ENCODE measurements at places on chromosomes 13 and 19.

GRCh38 chr13:53249236-53249635, 220.6 kb downstream of the OLFM4 start:
- no peak for DNase-seq

- DNase-seq = no peak
These were observed 74.3 kb upstream of the ZNF43 start for GRCh38 chr19:21910318-21910717.

- DNase-seq = no peak
These were observed 36.4 kb downstream of the RASA3 start for GRCh38 chr13:114096031-114096485.

DNA sequence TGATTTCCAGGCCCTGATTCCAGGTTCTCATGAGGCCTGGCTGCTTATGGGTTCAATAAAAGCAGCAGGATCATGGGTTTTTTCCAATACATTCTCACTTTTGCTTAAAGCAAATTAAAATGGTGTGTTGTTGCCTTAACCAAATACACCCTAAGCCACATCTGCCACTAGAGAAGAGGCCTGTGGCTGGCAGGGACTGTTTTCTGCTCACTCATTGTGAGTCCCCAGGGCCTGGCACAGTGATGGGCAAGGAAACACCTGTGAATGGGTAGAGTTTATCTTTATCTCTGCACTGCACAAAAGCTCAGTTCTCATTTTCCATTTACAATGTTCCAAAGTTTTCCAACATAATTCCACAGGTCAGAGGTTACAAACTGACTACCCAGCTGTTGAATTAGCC, 726.0 kb downstream of the UQCRFS1 start:
- no peak for DNase-seq

DNA sequence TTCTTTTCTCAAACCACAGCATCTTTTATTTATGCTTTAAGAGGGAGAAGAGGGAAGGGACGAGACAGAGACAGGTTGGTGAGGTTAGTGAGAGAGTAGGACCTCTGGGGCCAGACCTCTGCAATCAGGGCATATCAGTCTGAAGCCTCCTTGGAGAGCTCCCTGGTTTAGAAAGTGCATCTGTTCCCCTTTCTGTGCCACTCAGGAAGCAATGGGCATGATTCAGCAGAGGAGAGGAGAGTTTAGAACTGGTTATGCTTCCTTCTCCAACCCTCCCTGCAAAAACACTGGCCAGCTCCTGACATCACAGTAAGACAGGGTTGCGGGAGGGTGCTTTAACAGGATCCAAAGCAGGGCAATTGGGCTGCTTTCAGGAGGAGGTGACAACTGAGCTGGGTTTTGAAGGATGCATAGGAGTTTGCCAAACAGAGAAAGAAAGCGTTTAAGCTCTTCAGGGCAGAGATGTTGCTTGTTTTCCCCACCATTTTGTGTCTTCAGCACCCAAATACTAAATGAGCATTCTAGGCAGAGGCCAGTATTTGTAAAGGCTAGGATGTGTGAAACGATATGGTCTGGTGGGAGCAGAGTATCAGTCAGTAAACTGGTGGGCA, 33.1 kb downstream of the CERS4 start:
- no peak for DNase-seq

DNA sequence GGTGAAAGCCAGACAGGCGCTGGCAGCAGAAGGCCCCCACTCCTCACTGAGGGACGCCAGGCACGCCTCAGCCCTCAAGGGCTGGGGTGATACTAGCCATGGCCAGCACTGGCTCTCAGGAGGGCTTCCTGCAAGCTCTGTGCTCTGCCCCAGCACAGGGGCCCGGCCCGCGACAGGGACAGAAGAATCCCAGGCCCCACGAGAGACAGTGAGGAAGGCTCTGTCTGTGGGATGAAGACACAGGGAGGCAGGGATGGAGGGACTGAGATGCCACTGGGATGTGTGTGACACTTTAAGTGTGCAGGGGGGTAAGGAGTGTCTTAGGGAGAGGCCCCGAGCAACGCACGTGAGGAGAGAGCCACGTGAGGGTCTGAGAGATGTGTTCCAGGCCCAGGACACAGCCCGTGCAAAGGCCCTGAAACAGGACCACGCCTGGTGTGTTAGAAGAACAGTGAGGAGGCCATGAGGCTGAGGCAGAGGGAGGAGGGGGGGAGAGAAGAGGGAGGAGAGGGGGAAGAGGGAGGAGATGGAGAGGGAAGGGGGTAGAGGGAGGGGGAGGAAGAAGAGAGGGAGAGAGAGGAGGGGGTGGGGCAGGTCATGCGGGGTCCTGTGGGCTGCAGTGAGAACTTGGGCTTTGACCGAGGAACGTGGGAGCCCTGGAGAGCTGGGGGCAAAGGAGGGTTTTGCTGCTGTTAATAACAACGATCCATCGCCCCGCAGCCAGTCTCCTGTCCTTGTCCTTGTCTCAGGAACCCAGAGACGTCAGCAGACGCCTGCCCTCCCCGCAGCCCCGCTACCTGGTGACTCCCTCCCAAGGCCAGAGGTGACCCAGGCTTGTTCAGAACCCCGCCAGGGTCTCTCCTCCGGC, 7.2 kb downstream of the RPL36 start:
- no peak for DNase-seq

DNA sequence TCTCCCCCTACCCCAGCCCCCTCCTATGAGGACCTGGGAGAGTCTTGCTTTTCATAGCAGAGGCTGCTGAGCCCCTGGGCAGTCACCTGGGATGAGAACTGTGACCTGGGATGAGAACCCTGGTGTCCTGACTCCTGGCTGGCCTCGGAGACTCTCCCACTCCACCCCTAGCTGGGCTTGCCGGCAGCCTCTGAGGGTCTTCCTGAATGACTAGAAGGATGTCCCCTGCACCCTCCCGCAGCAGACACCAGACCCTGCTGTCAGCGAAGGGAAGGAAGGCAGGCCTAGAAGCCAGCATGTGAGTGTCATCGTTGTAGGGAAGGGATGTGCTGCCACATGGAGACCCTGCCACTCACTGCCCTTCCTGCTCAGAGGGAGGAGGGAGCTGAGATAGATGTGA, 203.4 kb upstream of the ZNF536 start:
- DNase-seq = no peak

- DNase-seq = no peak
These were observed at the start of gene GPC6 for GRCh38 chr13:93226623-93227279. GPC6 (plus strand) TSS chr13:93226807.

- no peak for DNase-seq
These were observed at the start of gene TNNT1 for GRCh38 chr19:55149078-55150003. TNNT1 (minus strand) TSS chr19:55149206; CDS start chr19:55147157, 2,049 bp downstream.

DNA sequence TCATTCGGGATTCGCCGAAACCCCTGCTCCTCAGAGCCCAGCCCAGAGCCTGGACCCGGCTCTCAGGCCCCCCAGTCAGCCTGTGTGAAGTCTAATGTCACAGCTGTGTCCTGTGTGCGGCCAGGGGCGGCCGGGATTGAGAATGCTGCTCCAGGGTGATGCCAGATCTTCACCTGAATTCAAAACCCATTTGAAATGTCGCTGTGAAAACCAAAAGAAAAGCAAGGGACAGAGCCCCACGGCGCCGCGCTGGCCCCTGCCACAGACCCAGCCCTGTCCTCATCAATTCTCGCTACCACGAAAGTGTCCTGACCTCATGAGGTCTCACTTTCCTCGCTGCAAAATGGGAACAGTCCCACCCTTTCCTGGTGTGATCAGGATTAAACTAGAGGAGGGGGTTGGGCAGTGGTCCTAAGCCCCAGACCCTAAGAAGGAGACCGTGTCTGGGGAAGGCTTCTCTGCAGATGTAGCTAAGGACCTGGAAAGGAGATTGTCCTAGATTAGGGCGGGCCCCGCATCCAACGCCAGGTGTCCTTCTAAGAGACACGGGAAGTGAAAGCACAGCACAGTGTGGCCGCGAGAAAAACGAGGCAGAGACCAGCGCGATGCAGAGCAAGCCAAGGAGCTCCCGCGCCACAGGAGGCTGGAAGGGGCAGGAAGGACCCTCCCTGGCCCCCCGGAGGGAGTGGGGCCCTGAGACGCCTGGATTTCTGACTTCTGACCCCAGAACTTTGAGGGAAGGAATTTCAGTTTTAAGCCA, 34.0 kb upstream of the SPACA7 start:
- DNase-seq = no peak

GRCh38 chr19:31214086-31214485, 135.2 kb downstream of the TSHZ3 start:
- peak; percentile 80 for DNase-seq

DNA sequence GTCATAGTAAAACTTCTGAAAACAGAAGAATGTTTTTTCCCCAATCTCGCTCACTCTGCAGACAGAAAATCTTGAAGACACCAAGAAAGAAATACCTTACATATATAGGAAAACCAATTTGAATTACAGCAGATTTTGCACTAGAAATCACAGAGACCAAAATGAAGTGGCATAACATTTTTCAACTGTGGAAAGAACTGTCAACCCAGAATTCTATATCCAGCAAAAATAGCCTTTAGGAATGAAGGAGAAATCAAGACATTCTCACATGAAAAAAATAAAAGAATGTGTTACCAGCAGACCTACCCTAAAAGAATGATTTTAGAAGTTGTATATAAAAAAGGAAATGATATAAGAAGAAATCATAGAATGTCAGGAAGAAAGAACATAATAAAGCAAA, 28.7 kb downstream of the CCDC122 start:
- no peak for DNase-seq

Measured in stimulated activated CD8-positive, alpha-beta memory T cell treated with anti-CD3 and anti-CD28 coated beads, Interleukin-4, amount 100 ng/mL, for 4 hours (primary cell).